Hematopoietic multipotent progenitor cell (in vitro differentiated cells): ENCODE measurements at places on chromosomes 13 and 19.

DNA sequence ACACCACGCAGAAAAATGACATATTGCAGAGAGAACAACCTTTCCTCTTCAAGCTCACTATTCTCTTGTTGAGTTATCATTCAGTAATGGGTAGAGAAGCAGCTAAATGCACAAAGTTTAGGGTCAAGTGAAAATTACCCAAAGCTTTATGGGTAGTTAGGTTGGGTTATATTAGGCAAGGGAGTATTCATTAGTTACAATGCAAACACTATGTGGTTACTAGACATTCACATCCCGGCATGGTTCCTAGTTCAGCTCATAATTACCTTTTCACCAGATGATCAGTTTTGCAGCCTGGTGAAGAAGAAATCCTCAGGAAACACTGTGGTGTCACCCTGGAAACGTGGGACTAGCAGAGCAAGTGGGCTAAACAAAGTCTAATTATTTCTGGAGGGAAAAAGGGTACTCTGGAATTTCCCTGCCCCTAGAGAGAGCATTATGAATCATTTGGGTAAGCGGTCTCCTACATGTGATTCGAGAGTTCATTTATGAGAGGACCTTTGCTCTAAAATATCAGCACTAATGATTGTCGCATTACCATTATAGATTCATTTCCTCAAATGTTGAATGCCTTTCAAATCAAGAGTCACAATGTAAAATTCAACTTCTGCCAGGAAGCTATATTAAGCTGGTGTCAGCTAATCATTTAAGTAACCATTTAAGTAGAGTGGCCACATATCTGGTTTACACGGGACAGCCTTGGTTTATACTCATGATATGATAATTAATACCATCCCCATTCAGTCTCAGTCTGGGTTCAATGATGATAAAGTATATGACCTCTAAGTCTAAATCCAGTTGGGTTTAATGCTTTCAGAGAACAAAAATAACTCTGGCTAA lies 1208.0 kb downstream of the DIAPH3 start:
- DNase-seq: no peak

GRCh38 chr13:113083402-113084061 lies 22.1 kb upstream of the F7 start:
- no peak for DNase-seq

- no peak for DNase-seq
These were observed 31.9 kb upstream of the ATP11A start for GRCh38 chr13:112657850-112658445.

GRCh38 chr19:30263830-30264381 lies 108.3 kb upstream of the ZNF536 start:
- DNase-seq: no peak
